Kidney tubule cell (primary cell): ENCODE measurements at places on chromosomes 5 and 9.

DNA sequence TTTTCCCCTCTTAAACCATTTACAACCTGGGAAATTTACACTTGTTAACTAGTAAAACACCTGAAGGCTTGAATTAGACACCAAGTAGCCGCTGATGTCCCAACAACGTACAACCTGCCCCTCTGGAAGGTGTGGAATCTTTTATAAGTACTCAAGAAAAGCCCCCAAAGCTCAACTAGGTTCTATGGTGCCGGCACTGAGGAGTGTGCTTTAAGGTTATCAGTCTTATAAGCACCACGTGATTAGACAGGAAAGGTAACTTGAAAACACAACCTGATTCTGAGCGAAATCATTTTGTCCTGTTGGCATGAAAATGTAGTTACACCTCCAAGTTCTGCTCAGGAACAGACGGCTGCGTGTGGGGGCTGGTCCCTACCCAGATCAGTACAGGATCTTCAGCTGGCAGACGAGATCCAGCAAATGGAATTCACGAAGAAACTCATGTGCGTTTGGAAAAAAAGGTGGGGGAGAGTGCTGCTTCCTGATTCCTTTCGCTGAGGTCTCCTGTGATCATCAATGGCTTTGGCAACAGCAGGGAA lies 195.5 kb downstream of the MEF2C start:
- DNase-seq, result no peak

- DNase-seq, result no peak
These were observed 220.3 kb downstream of the COX7C start for GRCh38 chr5:86838083-86838482.

DNA sequence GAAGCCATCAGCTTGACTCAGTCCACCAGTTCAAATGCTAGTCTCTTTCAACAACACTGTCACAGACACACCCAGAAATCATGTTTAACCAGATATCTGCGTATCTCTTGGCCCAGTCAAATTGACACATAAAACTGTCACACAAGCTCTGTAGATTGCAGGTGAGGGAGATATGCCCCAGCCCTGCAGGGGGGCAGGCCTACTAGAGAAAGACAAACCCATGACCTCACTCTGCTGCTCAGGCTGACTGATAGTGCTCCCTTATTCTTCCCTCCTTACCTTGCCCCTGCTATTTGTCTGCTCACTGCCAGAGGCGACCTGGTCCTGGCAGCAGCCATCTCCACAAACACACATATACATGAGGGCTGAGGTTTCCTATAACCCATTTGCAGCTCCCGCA lies 351.3 kb downstream of the DRD1 start:
- no peak for DNase-seq

DNA sequence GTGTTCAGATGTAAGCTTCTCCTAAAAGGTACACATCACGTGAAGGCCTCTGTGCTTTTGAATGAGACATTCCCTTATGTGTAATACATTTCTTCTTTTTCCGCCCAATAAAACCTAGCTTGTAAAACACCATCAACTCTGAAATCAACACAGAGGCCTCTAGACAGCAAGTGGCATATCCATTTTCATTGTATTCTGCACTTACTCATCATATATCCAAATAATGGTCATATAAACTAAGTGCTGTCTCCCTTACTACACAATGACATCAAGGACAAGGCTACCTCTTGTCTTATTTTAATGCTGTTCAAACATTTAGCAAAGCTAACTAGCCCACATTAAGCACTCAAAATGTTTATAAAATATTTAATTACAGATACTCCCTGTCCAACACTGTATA lies 108.5 kb downstream of the ELAVL2 start:
- no peak for DNase-seq

- no peak for DNase-seq
These were observed 176.9 kb upstream of the CCNH start for GRCh38 chr5:87589587-87589986.

DNA sequence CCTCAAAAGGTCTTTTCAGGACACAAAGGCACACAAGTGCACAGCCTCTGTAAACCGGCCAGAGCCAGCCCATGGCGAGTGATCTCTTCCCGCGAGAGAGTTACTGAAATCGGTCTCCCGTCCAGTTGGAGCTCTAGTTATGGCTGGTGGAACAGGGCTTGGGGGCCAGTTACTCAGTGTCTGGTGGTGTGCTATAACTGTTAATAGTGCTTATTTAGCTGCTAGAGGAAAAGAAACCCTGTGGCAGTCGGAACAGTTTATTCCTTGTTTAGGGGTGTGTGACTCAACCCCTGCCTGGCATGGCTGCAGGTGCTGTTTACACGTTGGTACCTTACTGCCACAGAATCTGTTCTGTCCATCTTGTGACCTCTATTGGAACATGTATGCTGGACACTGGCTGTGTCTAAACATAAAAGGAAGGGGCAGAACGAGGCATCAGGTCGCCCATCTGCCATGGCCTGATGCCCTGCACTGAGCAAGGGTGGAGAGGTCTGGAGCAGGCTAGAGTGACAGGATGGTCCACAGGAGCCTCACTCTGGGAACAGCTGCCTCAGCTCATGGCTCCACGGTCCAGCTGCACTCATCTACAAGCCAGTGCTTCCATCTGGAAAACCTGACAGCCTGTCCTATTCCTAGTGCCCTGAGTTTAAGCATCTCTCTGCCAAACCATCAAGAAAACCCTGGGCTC lies 49.6 kb upstream of the SIMC1 start:
- no peak for DNase-seq

DNA sequence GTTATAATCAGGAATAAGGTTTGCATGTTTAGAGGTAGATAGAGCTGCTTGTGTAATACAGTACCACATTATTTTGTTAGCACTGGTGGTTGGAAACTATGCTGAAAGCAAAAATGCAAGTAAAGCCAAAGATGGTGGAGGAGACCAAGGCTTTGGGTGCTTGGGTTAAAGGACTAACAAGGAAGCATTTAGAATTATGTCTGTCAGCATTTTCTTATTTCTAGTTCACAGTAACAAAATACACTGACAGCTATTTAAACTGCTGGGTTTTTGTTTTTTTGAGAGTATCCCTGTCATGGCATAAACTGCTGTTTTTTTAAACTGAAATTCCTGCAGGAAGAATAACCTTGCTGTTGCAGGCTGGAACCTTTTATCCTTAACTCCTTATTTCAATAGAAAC lies 6.5 kb downstream of the HMGXB3 start:
- DNase-seq, result no peak

DNA sequence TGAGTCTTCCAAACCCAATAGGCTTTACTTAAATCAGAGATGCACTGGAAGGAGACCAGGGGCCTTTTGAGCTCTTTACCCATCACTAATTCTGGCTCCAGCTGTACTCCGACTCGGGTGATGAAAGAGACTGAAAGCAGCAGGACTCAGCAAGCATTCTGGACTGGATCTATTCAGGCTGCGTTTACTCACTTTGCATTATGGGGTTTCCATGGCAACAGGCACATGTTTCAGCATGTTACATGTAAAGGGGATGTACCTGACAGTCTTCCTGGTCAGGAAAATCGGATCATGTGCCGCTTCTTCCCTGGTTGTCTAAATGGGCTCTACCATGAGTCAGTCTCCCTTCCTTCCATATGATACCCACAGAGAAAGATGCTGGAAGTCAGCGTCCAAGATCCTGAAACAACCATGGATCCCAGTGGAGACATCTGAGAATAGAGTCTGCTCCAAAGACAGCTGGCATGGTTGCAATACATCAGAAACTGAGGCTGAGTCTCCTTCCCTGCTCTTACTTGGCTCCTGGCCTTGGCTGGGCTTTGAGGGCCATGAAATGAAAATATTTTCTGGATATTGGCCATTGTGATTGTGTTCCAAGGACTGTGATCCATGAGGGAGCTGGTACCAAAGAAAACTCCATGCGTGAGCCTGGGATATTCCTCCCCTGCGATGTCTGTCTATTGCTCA lies 102.5 kb upstream of the TNC start:
- no peak for DNase-seq

DNA sequence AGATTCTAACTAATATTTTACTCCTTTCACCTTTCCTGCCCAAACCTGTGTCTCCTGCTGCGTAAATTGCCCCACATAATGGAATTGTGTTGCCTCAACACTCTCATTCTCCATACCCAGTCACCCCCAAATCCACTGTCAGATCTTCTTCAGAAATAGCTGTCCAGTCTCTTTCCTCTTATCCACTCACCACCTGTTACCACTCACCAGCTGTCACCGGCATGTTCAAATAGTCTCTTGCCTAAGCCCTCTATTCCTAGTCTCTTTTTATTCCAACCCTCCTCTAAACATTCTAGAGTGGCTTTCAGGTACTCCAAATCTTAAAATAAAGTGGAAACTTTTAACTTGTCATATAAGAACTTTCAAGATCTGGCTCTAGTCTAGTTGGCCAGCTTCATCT lies 262.0 kb upstream of the FBXL7 start:
- DNase-seq, result no peak

GRCh38 chr5:148414833-148415232 lies 31.1 kb downstream of the FBXO38 start:
- DNase-seq, result no peak

DNA sequence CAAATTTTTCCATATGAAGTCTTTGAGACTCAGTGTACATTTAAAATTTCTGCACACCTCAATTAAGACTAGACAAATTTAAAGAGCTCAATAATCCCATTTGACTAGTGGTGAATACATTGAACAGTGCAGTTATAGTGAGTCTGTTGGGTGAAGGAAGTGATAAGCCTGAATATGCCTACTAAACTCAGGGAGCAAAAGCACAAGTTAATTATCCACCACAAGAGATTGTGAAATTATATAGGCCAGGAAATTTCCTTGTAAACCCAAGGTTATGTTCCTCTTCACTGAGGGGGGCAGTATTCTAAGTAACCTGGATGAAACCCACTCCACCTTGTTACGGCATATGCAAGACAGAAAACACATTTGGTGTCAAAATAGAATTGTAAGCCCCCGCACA lies 612.9 kb upstream of the DAB2 start:
- DNase-seq, result peak; percentile 29

DNA sequence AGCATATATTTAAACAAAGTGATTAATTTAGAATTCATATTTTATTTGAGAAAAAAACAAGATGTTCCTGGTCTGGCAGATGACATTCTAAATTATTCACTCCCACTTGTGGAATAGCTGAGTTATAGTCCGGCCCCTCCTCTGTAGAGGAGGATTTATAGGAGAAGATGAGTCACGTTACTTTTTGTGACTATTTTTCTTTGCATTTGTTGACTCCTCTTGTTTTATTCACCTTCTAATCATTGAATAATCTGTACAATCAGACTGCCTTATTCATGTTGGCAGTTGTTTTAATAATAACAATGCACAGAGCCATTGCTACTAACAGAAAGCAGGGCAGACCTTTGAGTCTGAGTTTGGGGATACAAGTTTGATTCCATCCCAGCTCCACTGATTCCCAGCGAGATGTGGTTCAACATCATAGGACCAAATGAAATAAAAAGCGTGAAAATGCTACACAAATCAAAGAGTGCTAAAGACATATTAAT lies 23.2 kb downstream of the DOCK8 start:
- DNase-seq, result no peak

GRCh38 chr5:128574041-128574440 lies 36.0 kb upstream of the FBN2 start:
- DNase-seq, result peak; percentile 49

- peak; percentile 3 for DNase-seq
These were observed 4.3 kb upstream of the ACER2 start for GRCh38 chr9:19404283-19405075.

DNA sequence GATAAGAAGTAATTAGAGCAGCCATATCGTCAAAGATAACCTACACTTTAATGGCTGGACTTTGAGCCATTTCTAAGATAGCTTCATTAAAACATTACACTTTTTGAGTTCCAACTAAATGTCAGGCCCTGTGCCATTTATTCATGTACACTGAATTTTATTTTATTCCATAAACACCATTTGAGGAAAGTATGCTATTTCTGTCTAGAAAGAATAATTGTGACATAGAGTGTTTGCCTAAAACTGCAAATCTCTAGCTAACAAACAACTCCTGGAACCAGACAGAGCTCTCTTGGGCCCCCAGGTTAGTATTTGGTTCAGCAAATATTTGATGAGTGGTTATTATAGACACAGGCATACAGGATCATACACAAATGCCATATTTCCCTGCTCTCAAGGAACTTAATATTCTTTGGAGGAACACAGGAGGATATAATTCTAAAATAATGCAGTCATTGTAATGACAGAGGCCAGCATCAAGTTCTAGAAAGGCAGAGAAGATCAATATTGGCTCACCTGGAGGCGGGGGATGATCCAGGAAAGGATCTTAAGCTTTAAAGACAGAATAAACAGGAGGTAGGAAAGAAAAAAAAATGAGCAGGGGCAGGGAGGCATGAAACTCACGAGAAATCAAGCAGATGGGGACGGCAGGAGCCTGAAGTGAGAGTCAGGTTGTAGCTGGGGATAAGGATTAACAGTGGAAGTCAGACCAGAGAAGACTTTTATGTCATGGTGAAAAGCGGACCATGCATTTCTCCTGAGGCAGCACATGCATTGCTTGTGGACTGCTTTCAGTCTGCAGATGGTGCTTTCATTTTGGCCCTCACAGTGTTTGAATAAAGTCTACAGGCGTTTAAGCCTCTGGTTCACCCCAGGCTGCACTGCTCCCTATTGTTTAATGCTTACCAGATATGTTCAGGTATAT lies 127.7 kb downstream of the GCNT1 start:
- no peak for DNase-seq

- peak; percentile 68 for DNase-seq
These were observed 39.8 kb upstream of the FUBP3 start for GRCh38 chr9:130539420-130540223.

GRCh38 chr9:79220666-79221065 lies 351.1 kb upstream of the TLE4 start:
- DNase-seq, result no peak

DNA sequence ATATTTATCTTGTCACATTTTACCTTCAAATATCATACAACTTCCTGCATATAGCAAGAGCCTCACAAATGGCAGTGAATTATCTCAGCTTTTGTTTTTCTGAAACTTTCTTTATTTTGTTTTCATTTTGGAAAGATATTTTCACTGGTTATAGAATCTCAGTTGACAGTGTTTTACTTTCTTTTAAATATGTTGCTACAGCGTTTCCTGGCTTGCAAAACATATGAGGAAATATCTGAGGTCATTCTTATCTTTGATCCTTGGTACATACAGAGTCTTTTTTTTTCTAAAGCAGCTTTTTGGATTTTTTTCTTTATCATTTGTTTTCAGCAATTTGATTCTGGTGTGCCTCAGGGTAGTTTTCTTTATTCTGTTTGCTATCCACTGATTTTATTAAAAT lies 77.6 kb upstream of the CEP78 start:
- DNase-seq, result no peak

DNA sequence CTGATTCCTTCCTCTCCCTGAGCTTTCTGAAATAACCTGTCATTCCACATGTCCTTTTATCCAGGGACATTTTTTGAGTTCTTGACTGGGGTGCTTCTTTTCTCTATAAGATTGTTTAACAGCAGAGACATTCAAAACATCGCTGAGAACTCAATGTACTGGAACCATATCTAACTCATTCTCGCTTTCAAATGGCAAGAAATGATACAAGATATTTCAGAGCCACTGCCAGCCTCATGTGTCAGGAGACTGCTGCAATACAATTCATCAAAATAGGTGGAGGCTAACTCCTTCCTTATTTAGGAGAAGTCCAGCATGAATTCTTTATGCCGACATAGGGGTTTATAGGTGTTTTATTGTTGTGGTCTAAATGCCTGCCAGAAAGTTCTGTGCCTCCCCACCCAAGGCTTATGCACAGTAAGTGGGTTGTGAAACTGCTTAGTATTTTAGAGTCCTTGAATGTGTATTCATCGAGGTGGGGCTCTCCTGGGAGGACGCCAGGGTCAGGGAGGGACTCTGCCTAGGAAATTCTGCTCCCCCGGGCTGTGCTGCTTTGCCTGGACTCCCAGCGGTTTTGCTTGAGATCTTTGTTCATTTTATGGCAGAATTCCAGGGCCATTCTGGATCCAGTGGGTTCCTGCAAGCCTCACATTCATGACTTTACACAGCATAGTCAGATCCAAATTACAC lies 53.9 kb downstream of the ZNF474 start:
- DNase-seq, result peak; percentile 88
